ENCODE measurements at places on chromosomes 2 and 18.

- DNase-seq, result no peak
Measured at GRCh38 chr2:48250943-48251342, 279.0 kb upstream of the STON1 start.

- DNase-seq, result no peak
Measured at GRCh38 chr2:121545913-121546312, 15.2 kb downstream of the RNU4ATAC start.

- no peak for DNase-seq
Measured at GRCh38 chr2:171964308-171964707, 35.4 kb upstream of the METAP1D start.

- no peak for DNase-seq
Measured at GRCh38 chr18:34890486-34891085, 150.6 kb upstream of the MAPRE2 start.

- no peak for DNase-seq
Measured at GRCh38 chr18:56067969-56068671, 480.1 kb upstream of the TCF4 start.

DNA sequence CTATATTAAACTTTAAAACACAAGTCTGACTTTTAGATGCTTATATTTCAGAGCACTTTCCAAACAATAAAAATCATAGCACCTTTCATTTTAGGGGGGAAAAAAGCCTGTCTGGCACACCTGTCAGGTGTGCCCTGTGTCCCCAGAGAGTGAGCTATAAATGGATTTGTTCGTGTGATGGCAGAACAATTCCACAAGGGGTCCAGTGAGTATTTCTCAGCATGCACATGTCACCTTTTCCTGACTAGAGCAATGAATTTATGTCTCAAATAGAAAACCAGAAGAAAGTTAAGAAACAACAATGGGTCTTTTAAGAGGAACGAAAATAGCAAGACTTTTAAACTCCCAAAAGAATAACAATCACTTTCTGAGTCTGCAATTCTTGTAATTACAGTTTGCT lies 55.9 kb downstream of the ACVR1C start:
- no peak for DNase-seq

- DNase-seq, result peak; percentile 77
Measured at GRCh38 chr2:126650994-126651393, 5.0 kb upstream of the GYPC start.

- no peak for DNase-seq
Measured at GRCh38 chr2:10493634-10494281, 45.6 kb upstream of the ODC1 start.
